ENCODE measurements at places on chromosomes 11 and 22.

GRCh38 chr22:50118557-50119168 is 28.9 kb downstream of the MOV10L1 start:
- no peak for DNase-seq

GRCh38 chr11:2940147-2940920 is 11.1 kb upstream of the PHLDA2 start:
- peak; percentile 50 for DNase-seq

GRCh38 chr11:95469258-95469657 is 238.3 kb upstream of the SESN3 start:
- no peak for DNase-seq

GRCh38 chr11:6611092-6611962 is 689 bp downstream of the TAF10 start:
- DNase-seq = peak; percentile 22

DNA sequence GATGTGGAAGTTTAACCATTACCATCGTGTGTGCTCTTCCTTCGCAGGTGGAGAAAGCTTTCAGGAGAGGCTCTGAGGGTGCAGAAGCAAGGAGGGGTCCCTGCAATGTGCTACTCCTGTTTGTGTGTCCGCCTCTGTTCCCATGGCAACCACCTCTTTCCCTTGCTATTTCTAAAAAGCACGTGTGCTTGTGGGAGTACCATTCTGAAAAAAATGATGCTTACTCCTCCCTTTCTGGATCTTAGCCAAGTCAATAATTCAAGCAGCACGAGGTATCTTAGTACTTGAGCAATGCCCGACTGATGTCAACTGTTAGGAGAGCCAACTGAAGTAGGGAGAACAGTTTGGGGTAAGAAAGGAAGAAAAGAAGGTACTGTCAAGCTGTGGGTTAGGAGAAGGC is 628.7 kb downstream of the NTM start:
- no peak for DNase-seq

DNA sequence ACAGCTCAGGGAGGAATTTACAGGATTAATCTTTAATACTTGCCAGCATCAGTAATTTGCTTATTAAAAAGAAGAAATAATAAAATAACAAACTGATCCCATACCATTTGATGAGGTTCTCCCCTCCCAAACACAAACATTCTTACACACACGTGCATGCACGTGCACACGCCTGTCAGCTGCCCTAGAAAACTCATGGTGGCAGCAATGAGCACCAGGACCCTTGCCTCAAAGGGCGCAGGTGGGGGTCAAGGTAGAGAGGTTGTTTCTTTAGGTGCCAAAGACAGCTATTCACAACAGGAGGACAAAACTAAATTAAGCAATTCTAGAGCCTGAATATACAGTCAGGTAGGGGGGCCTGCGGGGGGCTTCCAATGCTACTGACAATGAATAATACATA is 219.3 kb downstream of the BUD13 start:
- no peak for DNase-seq

GRCh38 chr11:124900464-124900863 is 2.8 kb upstream of the ROBO4 start:
- no peak for DNase-seq

- no peak for DNase-seq
Measured at GRCh38 chr11:68546555-68546954, 86.0 kb downstream of the PPP6R3 start.

DNA sequence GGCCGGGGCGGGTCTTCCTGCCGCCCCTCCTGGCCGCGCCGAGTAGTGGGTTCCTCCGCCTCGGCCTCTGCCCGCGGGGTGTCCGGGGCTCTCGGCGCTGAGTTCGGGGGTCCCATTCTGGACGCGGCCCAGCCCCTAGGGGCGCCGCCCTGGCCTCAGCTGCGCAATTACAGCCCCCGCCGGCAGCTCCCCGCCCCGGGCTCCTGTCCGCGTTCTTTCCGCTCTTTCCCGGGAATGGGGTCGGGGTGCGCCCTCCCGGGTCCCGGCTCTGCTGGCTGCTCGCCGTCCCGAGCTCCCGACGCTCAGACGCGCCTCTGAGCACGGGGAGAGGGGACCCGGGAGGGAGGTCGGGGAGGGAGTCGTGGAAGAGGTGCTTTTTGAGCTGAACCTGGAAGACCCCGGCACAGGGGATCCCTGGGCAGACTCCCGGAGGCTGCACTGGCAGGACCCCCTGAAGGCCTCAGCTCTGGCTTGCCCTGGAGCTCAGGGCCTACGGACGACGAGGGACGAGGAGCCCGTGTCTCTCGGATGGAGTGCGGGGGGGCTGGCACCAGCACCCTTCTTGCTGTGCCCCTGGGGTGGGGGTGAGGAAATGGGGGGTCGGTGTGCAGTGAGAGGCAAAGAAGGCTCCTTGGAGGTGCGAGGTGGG is 558 bp downstream of the TSPAN4 start:
- DNase-seq = no peak

DNA sequence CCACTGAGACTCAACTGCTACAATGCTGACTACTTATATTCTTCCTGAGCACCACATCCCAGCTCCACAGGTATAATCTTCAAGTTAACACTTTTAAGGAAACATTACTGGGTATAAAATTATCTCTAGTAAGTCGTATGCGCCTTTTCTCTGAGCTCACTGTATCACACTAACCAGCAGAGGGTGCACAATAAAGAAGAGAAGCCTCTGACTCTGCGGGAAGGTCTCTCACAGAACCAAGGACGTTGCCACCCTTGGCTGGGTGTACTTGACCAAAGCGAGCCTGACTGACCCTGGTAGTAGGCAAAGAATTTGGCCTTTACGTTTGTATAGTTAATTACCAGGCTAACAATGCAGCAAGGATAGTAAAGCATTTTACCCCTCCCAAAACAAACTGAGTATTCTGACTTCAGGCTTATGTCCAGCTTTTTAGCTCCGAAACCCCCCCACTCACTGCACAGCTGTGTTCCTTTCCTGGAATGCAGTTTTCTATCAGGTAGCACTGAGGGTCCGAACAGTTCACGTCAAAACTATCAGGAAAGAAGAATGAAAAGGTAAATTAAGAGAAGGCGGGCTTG is at the start of gene BTBD18:
TSS of gene BTBD18 (minus strand) at position 144 of the 578 bp plus-strand sequence. CDS start 631 bp downstream, outside the sequence.
- DNase-seq = peak; percentile 22

GRCh38 chr11:13923716-13924650 is 38.5 kb upstream of the SPON1 start:
- DNase-seq = no peak

- DNase-seq = no peak
Measured at GRCh38 chr11:68293708-68294107, 18.7 kb upstream of the LRP5 start.

GRCh38 chr11:101987370-101987769 is 59.9 kb upstream of the CFAP300 start:
- no peak for DNase-seq

GRCh38 chr11:128627666-128628324 is 40.4 kb upstream of the ETS1 start:
- DNase-seq = peak; percentile 63

GRCh38 chr22:17945888-17946648 is 78.3 kb downstream of the MICAL3 start:
- DNase-seq = no peak

GRCh38 chr11:93221539-93221938 is 23.7 kb upstream of the SLC36A4 start:
- no peak for DNase-seq

DNA sequence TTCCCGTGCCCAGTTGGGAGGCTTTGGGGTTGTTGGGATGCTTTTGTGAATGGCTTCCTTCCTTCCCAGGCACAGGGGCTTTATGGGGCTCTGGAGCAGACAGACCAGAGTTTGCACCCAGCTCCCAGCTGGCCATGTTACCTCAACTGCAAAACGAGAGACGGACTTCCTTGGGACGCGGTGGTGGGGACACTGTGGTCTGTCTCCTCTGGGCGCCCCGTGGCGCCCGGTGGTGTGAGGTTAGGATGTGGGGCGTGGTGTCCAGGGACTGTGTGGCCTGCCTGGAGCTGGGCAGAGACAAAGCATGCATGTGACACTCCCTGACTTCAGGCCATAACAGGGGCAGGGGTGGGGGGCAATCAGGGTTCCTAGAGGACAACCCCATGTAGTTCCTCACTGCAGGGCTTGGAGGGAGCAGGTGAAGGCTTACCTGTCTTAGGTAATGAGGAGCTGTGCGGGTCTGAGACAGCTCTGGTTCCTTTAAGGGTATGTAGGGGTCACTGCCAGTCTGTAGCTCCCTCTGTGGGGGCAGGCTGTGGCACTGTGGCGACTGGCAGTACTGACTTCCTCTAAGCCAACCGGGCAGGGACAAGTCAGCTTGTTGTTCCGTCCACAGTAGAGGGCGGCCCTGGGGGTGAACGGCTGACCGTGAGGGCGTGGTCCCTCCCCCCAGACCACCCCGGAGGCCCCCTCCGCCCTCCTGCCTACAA is 14.4 kb downstream of the KCNQ1 start:
- no peak for DNase-seq

DNA sequence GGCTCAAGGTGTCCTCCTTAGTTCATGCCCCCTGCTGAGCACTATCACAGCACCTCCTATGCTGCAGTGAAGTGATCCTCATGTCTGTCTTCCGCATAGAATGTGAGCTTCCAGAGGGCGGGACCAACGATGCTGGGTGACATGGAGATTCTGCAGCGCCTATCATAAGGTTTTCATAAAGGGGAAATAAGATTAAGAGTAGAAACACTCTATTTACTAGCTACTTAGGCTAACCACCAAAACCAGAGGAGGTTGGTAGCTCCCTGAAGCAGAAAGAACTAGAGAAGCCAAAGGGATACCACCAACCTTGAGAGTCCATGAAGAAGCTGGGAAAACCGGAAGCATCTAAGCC is 39.3 kb upstream of the POU2AF1 start:
- no peak for DNase-seq

DNA sequence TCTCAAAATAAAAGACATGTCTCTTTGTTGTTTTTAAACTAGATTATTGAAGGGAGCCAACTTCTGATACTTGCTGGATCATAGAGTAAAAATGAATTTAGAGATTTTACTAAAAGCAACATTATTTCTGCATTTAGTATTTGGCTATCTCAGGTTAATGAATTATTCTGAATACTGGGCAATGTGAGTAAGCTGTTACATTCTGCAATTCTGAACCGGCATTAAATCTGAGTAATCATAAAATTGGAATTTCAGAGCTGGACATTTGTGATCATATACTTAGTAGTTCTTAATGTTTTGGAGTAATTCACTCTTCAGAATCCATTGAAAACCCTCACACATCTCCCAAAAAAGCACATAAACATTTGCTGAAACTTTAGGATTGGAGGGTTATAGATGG is 11.5 kb downstream of the POLD3 start:
- DNase-seq = no peak

GRCh38 chr11:33630936-33631748 is 69.5 kb downstream of the C11orf91 start:
- DNase-seq = no peak

DNA sequence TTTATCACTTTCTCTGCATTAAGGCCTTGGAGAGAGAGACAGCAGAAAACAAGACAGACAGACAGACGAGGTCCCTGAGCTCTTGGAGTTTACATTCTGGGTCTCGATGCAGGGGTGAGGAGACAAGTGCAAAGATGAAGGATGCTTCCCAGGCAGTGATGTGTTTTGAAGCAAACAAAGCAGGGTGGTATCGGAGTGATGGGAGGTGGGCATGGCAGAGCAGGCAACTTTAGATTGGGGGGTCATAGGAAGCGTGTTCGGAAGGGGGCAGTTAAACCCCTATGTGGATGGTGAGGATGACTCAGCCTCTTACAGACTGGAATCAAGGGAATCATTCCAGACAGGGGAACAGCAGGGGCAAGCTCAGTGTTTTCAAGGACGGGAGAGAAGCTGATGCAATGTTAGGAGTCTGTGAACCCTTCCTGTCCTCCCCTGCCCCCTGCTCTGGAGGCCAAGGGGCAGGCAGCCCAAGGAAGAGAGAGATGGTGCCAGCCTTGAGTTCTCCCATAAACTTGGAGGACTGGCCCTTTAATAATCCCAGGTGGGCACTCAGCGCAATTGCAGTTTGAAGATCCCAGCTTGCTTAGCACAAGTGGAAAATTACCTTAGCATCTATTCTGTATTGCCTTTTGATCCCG is 180.2 kb downstream of the CHST1 start:
- DNase-seq = peak; percentile 6

GRCh38 chr11:64071849-64072248 is 36.1 kb downstream of the FLRT1 start:
- no peak for DNase-seq

- DNase-seq = no peak
Measured at GRCh38 chr11:108994887-108995286, 330.0 kb downstream of the DDX10 start.
